ENCODE measurements at places on chromosomes 11 and 22.

DNA sequence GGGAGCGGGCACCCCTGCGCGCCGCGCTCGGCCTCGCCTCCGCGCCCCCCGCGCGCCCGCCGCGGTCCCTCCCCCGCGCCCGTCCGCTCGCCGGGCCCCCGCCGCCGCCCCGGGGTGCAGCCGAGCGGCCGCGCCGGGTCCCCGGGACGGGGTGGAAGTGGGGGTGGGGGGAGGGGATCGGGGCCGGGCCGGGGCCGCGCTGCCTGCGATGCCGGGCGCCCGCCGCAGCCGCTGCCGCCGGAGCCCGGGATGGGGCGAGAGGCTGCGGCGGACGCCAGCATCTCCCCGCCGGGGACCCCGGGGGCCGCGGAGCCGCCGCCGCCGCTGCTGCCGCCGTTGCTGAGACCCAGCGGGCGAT, 365 bp downstream of the MGAT3 start:
- DNase-seq, result no peak

DNA sequence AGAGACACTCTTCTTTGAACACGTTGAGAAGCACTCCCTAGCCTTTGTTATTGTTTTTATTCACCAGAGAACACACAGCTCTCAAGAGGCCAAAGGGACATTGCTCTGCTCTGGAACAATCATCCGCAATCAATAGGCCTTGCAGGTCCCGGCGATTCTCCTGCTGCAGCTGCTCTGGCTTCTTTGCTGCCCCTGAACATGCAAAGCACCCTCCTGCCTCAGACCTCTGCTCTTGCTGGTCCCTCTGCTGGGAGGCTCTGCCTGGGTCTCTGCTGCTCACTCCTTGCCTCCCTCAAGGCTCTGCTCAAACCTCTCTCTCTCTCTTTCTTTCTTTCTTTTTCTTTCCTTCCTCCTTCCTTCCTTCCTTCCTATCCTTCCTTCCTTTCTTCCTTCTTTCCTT, 232.7 kb downstream of the DSCAML1 start:
- no peak for DNase-seq

- DNase-seq, result no peak
Observed at GRCh38 chr11:93519179-93519578, 24.0 kb downstream of the SMCO4 start.

DNA sequence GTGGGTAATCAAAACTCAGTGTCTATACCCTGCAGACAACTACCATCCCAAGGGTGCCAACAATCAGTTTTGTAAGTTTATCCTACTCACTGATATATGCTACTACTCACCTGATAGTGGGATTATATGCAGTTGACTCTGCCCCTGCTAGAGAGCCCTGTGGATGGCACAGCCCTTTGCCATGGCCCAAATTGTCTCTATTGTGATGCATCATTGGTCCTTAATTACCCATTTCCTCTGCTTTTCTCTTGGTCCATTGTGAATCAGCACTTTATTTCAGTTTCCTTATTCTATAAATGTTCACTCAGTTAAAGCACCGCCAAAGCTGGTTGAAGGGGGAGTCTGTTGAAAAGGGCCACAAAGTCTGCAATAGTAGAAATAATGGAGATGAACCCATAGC, 42.3 kb downstream of the PLAAT5 start:
- no peak for DNase-seq

GRCh38 chr11:12914400-12914912, 94.7 kb upstream of the RASSF10 start:
- DNase-seq, result peak; percentile 64

DNA sequence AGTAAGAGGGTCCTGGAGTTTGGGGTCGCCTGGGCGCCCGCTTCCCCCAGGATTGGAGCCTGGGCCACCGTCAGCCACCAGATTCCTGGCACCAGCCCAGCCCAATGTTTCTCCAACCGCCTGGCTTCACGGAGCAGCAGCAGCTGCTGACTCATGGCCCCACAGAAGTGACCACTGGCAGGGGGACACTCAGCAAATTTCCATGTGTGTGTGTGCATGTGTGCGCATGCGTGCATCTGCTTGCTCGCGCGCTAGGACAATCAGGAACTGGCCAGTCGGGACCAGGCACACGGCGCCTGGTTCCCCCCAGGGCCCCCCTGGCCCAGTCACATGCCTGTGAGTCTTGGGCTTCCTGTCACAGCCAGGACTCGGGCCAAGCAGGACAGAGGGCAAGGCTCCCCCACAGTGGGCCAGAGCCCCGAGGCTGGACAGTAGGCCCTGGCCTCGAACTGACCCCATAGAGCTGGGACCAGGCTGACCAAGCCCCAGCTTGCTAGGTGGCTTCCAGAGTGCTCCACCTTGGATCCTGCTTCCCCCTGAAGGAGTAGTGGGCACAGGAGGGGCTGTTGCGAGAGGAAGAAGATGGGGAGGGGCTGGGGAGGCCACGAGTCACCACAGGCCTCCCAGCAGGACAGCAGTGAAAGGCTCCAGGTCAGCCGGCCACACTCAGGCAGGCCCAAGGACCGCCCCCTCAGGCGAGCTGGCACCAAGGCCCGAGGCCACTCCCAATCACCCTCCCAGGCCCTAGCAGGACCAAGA, 3.2 kb downstream of the CTSD start:
- no peak for DNase-seq

GRCh38 chr11:101880222-101880621, 34.6 kb upstream of the CEP126 start:
- no peak for DNase-seq

GRCh38 chr11:132234878-132235277, 864.5 kb downstream of the NTM start:
- DNase-seq, result no peak

DNA sequence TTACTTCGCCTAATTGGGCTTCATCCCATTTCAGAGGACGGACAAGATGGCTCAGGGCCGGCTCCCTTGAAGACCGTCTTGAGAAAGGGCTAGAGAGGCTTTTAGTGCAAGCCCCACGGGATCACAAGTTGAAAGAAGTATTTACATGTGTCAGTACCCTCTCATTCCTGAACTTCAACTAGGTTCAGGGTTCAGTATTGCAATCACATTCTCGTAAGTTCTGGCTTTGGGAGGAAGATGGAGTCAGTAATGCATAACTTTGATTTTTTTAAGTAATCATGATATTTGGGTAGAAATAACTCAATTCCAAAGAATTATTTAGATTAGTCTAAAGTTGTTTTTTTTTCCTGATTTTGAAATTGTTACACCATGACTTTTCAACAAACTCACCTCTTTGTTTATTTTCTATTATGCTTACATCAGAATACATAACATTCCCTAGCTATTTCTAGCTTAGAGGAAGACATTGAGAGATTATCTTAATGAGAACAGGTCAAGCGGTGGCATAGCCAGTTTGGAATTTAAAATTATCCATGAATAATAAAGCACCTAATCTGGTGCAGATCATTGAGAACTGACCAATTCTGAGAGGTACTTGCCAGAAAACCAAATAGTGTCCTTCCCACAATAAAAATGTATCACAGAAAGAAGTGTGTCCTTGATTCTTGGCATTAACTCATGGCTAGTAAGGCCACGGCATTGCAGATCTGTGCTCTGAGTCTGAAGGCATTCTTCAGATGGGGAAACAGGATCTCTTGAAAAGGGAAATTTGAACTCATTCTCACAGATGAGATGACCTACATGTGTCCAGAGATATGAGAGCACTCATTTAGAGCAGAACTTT, 92.1 kb upstream of the BLID start:
- DNase-seq, result no peak

DNA sequence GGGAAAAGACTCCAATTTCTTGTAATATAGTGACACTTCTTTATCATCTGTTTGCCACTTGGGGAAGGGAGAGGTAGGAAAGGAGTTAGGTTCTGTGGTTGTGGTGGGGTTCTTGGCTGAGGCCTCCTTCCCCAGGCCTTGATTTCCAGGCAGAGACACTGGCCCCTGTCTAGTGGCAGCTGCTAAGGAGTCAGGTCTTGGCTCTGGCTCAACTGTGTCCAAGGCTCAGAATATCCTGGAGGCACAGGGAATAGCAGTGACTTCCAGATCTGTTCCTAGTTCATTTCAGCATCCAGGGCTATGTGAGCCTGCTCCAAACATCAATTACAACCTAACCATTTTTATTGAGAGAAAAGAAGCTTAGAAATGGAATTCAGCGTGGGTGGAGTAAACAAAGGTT, 29.5 kb downstream of the PPFIBP2 start:
- DNase-seq, result no peak

DNA sequence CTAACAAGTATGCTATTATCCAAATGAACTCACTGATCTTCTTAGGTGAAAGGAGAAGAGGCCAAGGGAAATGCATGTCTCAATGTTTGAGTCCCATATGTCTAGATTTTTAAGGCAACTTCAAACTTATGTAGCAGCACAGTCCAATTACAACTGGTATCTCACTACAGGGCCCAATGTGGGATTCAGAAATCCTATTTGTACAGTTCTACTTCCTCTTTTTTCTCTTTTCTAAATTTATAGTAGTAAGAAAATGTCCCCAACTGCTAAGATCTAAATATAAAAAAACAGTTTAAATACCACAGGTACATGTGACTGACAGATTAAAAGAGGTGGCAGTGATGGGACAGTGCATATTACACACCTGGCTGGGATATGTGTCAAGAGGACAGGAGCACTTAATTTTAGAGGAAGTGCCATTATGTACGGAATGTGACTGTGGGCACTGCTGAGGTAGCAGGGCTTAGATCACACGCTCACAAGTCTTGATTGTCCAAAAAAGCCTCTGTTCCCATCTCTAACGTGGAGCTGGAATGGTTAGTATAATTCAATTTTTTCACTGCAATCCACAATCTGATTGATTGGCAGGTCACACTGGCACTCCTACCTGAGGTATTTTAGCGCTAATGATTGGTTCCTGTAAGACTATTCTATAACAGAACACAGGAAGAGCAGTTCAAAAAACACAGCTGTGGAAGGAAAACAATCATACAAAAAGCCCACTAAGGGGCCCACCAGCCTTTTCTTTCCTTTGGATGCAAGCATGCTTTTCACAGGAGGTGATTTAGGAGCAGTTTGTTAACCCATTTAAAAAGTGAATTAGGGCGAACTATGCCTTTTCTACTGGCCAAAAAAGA, 34.6 kb downstream of the APOL5 start:
- DNase-seq, result peak; percentile 60

DNA sequence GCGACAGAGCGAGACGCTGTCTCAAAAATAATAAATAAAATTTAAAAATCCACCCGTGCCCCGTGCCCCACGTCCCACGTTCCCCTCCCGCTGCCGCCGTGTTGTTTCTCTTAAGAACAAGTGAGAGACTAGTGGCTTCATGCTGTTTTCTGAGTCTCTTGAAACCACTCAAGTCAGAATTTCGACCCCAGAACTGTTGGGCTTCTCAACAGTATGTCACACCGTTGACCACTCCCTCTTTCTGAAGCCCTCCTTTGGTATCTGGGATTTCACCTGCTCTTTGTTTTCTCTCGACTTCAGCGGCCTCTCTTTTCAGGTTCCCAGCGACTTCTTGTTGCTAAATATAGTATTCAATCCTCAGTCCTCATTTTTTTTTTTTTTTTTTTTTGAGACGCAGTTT, 974 bp downstream of the PPIL2 start:
- DNase-seq, result no peak

DNA sequence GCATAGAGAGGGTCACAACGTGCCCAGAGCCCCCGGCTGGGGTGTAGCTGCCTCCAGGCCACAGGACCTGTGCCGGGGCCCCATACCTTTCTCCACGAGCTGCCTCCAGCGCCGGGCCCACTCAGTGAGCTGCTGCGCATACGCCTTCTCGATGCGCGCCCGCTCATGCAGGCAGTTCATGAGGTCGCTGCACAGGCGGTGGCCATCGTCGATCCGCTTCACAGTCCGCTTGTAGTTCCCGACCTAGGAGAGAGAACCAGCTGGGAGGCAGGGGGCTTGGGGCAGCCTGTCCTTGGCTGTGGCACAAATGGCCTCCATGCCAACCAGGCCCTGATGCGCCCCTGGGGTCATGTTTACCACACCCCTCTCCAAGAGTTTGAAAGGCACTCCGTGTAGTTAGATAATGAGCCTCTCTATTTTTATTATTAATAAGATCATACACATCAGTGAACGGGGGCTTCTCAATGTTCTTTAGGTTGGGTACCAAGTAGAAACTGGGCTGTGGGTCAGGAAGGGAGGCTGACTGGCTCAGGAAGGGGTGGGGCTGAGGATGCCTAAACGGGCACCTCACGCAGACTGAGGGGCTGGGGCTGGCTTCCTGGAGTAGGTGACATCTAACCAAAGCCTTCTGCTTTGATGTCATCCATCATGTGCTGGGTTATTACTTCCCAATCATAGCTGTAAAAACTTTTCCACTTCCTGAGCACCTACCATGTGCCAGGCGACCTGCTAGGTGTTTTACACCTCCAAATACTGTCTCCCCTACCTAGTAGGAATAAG, 36.5 kb upstream of the ARFGAP3 start:
- no peak for DNase-seq

DNA sequence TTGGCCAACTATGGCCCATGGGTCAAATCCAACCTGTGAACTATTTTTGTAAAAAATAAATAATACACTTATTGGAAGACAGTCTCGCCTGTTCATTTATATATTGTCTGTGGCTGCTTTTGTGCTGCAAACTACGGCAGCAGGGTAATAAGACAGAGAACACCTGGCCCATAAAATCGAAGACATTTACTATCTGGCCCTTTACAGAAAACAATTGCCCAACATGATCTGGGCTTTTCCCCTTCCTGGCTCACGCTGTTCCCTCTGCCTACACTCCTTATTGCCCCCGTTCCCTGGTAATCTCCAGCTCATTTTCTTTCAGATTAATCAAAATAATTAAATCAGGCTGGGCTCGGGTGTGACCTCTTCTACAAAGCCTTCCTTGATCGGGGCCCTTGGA, 5.6 kb downstream of the PLAAT2 start:
- no peak for DNase-seq

GRCh38 chr22:37762389-37762836, 45.3 kb upstream of the GCAT start:
- DNase-seq, result no peak

DNA sequence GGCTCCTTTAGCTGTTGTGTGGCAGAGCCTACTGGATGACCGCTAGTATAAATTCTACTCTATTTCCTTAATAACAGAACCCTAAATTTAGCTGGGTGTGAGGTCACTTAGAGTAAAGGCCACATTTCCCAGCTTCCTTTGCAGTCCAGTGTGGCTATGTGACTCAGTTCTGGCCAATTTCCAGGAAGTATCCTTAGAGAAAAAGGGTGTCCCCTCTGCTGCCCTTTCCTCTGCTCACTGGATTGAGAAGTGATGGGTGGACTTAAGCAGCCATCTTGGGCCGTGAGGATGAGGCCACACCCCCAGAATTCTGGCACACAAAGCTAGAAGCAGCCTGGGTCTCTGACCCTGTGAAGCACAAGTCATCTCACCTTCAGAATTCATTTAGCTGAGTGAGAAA, 11.7 kb upstream of the RASD2 start:
- DNase-seq, result no peak

GRCh38 chr11:69172674-69173073, 16.9 kb downstream of the SMIM38 start:
- no peak for DNase-seq

GRCh38 chr11:12625438-12626071, 48.7 kb upstream of the TEAD1 start:
- DNase-seq, result no peak

DNA sequence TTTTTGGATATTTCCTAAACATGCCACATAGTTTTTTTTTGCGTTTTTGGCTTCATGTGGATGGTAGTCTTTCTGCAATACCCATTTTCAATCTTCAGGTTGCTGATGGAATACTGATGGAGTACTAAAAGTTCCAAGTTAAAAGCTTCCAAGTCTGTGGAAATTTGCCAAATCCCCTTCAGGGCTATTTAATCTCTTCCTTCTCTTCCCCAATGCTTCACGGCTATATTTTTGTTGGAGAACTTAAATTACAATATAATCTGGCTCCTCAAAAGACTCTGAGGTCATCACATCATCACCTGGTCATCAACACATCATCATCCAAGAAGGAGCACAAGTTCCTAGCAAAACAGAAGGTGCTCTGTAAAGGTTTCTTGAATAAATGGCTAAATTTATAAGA, 881.0 kb upstream of the TENM4 start:
- no peak for DNase-seq

Measured in spinal cord (tissue), 10 donors.